ENCODE measurements at places on chromosomes 6 and 20.

GRCh38 chr6:2915150-2915549 lies 12.0 kb upstream of the SERPINB9 start:
- DNase-seq, result no peak

DNA sequence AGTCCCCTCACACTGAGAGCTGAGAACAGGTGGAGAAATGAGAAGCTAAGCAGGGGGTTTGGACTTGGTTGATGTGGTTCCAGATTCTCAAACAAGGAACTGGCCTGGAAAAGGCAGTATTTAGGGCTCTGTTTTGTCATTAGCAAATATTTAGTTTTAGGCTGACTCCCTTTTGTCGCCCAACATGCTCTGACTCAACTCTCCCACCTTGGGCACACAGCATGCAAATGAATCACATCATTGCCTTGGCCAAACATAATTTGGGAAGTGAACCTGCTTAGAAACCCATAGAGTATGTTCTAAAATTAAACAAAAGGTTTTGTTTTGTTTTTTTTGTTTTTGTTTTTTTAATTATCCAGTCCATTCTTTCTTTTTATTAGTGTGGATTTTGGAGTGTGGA lies 9.5 kb upstream of the UQCC2 start:
- no peak for DNase-seq

GRCh38 chr20:44642203-44643153 lies 9.0 kb downstream of the ADA start:
- DNase-seq, result peak; percentile 84

DNA sequence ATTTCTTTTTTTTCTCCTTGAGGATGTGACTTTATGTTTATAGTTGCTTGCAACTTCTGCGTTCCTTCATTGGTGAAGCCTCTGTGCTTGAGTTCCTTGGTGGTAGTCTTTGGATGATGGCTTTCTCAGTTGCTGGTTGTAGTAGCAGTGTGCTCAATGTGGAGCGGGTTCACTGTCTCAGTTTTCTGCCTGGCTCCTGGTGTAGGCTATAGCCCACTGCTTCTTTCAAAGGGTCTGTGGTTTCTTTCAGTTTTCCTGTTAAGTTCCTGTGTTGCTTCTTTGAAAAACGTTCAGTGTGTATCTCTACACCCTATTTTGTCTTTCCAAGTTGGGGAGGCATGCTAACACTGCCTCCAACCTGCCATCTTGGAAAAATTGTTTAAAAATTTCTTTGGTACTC lies 33.9 kb upstream of the ZBTB24 start:
- no peak for DNase-seq

- peak; percentile 13 for DNase-seq
Measured at GRCh38 chr20:7308163-7308562, 540.7 kb downstream of the BMP2 start.

GRCh38 chr6:23873161-23873560 lies 252.9 kb upstream of the NRSN1 start:
- DNase-seq, result no peak

DNA sequence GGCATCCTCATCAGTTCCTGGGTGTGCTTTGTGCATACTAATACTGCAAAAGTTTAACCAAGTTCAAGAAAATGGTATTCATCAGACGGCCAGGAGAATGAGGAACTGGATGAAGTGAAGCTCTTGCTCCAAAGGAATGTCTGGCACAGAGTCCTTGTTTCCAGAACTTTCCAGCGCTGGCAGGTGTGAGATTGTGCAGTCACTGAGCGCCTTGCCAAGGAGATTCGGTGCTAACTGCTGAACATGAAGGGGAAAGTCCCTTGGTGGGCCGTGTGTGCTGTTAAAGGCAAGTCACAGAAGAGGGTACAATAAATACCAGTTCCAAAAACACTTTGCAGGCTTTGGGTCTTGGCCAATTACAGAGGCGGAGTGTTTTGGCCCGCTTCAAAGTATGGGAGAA lies 262.3 kb upstream of the SOX4 start:
- DNase-seq, result no peak

GRCh38 chr6:8237668-8238067 lies 135.3 kb upstream of the EEF1E1 start:
- no peak for DNase-seq

GRCh38 chr6:6629402-6629801 lies 40.9 kb downstream of the LY86 start:
- no peak for DNase-seq

GRCh38 chr20:3177746-3178485 lies 4.6 kb upstream of the LZTS3 start:
- no peak for DNase-seq
